Stimulated activated CD8-positive, alpha-beta memory T cell treated with anti-CD3 and anti-CD28 coated beads, Interleukin-15, amount 100 ng/mL, for 48 hours (primary cell): ENCODE measurements at places on chromosomes 12 and 14.

DNA sequence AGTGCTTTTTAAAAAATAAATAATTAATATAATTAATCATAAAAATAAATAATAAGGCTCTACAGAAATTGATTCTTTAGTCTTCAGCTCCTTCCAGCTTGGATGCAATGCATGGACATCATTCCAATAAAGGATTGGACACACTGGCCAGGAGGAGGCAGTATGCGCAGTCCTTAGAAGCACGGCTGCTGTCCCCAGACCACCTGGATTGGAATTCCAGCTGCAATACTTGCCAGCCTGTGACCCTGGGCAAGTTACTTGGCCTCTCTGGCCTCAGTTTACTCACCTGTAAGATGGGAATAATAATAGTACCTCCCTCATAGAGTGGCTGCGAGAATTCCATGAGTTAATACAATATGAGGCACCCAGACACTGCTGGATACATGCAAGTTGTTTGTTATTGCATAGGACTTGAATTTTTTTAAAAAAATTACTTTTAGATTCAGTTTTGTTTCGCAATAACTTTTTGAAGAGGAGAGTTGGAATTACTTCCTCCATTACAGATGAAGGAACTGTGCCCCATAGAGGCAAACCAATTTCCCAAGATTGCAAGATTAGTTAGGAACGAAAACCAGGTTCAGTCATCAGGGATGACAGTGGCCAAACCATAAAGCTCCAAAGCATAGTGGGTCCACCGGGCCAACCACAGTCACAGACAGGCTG is 12.2 kb downstream of the RPH3A start:
- DNase-seq = no peak

- no peak for DNase-seq
Measured at GRCh38 chr12:1618489-1618888, 10.5 kb upstream of the WNT5B start.

DNA sequence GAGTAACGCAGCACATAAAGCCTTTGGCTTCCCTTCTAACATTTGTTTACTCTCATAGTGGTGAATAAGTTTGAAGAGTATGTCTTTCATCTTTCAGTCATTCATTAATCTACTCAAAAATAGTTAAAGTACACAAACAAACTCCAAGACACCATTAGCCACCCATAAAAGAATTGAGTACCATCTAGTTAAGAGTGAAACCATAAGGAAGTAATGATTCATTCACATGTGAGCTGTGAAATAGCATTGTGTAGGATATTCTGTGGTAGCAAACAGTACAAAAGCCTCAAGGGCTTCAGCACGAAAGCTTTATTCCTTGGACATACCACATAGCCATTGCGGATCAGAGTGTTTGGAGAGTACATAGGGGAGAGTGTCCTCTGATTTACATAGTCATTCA is 13.9 kb downstream of the SYT1 start:
- DNase-seq = no peak

GRCh38 chr12:123384994-123385376 is 1.1 kb downstream of the KMT5A start:
- no peak for DNase-seq

GRCh38 chr14:45128963-45129629 is 5.2 kb downstream of the FKBP3 start:
- no peak for DNase-seq

- no peak for DNase-seq
Measured at GRCh38 chr14:29097476-29097875, 330.9 kb downstream of the FOXG1 start.

DNA sequence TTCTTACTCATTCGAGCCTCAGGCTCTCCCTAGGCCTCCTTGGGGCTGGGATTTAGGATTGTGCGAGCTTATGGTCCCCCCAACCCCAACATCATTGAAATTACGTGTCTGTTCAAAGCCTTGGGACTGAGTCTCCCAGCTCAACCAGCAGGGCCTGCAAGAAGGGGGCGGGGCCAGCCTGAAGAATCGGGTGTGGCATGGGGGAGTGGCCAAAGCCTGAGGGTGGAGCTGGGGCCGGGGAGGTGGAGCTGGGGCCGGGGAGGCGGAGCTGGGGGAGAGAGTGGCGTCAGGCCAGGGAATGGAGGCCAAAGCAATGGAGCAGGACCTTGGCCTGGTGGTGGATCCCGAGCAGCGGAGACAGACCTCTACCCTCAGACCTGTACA is 24.3 kb upstream of the HSPB8 start:
- DNase-seq = no peak

DNA sequence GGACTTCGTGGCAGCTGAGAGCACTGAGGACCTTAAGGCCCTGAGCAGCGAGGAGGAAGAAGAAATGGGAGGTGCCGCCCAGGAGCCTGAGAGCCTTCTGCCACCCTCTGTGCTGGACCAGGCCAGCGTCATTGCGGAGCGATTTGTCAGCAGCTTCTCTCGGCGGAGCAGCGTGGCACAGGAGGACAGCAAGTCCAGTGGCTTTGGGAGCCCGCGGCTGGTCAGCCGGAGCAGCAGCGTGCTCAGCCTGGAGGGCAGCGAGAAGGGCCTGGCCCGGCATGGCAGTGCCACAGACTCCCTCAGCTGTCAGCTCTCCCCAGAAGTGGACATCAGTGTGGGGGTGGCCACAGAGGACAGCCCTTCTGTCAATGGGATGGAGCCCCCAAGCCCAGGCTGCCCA is 37.0 kb downstream of the PLEKHG3 start:
- DNase-seq = no peak

GRCh38 chr14:104680056-104680805 is 9.2 kb upstream of the INF2 start:
- DNase-seq = no peak

- DNase-seq = no peak
Measured at GRCh38 chr12:124848621-124849380, 14.9 kb downstream of the SCARB1 start.

DNA sequence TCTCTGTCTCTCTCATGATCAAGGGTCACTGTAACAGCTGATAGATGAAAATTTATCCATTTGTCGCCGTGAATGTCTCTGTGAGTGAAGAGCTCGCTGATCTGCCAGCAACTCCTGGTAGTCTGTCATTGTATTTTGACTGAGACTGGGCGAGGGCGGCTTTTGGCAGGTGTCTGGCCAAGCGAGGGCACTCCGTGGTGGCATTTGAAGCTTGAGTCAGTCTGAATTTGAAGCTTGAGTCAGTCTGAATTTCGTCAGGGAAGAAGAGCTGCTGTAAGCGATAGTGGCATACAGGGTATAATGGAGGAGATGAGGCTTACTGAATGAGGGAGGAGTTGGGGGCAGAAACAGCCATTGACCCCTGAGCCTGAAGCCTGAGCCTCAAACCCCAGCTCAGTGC is 56.8 kb upstream of the FAM181A start:
- DNase-seq = no peak

- no peak for DNase-seq
Measured at GRCh38 chr12:54333420-54334034, 8.6 kb downstream of the COPZ1 start.

GRCh38 chr12:3139760-3140159 is 62.6 kb downstream of the TSPAN9 start:
- no peak for DNase-seq

DNA sequence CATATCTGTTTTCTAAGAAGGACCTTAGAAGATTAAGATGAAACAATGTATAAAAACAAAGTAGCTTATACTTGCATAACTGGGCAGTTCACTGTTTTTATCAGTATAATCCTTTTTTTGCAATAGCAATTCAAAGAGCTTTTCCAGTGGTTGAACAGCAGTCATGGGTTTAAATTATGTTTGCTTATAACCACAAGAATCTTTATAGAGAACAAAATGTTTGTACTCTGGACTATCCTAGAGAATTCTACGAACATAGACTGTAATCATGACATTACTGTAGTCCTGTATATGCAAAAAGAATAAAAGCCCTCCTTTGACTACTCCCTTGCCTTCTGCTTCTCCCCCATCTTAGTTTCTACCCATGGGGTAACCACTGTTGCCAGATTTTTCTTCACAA is 5.7 kb downstream of the FAM177A1 start:
- DNase-seq = no peak

DNA sequence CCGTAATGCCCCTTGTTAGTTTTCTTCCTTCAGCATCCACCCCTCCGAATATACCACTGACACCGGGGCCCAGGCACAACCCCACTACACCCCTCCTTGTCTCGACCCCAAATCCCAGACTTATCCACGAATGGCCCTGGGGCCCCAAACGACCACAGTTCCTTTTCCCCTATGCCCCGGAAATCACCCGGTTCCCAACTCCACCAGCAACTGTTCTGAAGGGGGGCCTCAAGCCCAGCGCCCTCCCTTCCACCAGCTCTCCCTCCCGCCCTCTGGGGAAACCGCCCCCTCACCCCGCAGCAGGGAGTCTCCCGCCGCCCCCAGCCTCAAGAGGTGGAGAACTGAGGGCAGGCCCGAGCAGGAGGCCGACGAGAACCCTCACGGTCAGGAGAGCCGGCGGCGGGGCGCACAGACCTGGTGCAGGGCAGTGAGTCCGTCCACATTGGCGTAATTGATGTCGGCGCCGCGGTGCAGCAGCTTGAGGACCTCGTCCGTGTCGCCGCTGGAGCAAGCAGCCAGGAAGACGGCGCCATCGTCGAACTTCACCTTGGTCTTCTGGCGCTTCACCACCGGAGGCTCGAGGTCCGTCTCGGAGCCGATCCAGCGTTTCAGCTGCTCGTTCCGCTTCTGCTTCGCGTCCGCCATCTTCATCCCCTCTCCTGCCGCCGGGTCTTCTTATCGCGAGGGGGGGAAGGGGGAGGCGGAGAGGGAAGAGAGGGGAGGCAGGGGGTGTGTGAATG is 446 bp downstream of the PPP1R12A start:
- peak; percentile 26 for DNase-seq

- DNase-seq = no peak
Measured at GRCh38 chr14:95397325-95397724, 77.6 kb upstream of the CLMN start.

DNA sequence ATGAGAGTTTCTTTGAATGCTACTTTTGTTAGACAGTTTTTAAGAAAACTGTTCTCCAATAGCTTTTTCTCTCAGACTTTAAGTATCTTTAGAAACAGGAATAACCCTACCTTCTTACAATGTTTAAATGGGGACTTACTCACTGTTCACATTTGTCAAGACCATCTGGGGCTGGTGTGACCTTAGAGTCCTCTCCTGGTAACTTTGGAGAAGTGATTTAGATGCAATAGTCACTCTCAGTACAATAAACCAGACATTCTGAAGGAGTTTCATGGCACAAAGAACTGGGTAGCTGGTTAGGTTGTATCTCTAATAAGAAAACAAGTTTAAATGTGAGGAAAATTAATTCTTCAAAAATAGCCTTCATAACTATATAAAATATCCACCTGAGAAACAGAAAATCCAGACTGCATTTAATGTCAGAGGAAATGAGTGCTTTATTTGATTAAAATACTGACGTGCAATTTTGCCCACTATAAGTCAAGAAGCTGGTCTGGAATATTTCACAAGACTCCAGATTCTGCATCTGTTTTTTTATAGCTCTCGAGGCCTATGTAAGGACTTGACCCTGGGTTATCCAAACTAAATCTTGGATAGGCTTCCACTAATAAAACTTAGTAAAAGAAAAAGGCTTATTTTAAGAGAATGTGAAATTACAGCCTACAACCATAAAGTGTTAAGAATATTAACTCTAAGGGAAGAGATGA is 108.7 kb downstream of the PTGER2 start:
- no peak for DNase-seq

- DNase-seq = no peak
Measured at GRCh38 chr14:37600880-37601741, 5.7 kb downstream of the TTC6 start.

- DNase-seq = no peak
Measured at GRCh38 chr12:125406131-125406530, 340.9 kb downstream of the AACS start.

DNA sequence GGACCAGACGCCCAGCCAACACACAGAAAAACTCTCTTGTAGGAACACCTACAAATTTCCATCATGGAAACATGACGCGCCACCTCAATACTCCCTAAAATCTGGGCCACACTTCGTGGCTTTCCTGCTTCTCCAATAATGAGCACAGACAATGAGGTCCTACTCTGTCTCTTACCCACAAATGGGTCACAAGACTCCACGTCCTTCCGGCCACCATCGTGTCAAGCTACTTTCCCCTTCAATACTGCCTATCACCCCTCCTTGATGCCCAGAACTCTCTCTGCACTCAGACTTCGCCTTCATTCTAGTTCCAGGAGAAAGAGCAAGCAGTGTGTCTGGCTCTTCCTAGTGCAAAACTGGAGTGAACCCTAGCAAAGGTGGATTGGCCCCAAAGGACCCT is 28.1 kb downstream of the SBNO1 start:
- DNase-seq = no peak

DNA sequence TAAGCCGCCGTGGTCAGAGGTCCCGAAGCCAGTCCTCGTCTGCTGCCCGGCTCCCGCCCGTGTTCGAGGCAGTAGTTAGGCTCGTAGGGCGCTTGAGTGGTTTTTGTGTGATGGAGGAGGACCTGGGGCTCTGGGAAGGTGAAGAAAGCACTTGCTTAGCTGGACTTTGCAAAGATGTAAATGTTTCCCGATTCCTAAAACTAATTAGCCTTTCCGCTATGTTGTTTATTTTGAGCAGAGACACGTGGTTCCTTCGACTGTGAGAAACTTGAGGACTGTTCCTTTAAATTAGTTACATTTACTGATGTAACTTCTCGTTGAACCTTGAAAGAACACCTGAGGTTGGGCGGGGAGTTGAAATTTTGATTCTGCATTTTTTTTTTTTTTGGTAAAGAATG is 33.9 kb downstream of the MIA2 start:
- no peak for DNase-seq

- no peak for DNase-seq
Measured at GRCh38 chr12:14999021-14999694, 26.3 kb downstream of the PDE6H start.

DNA sequence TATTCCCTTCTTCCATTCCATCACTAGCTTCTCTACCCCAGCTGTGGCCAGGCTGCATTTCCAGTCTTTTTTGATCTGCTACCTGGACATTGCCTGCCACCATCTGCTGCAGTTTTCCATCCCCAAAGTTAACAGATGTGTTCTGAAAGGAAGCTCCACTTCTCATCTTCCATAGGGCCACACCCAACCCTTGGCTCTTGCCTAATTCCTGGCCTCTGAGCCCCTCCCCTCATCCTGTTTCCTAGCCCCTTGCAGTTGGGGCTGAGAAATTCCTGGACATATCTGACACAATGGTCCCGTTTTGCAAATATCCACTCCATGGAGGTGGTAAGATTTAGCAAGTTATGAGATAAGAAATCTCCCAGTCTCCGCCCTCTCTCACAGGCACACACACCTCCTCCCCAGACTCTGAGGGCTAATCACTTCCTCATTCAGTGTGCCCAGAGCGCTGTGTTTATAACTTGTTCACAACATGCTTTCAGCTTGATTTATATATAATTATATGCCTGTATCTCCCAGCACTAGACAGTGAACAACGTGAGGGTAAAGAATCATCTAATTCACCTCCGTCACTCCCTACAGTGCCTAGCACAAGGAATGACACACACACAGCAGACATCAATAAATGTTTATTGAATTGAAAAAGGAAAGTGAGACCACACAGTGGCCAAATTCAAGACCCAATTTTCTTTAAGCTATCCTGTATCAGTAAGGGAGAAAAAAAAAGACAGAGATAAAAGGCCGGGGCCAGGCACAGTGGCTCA is 13.4 kb downstream of the SMUG1 start:
- no peak for DNase-seq
